ENCODE measurements at places on chromosomes 2 and 18. TPM values are rescaled to one million over a fixed set of nuclear protein-coding genes. Genes with fewer than 3 reads are reported as not detected.

Gene LBX2
- total RNA-seq, result not detected

Gene KANSL1L
- 87.2 TPM for total RNA-seq

GRCh38 chr18:76274468-76275289 is 220.4 kb downstream of the ZNF516 start:
- peak; percentile 19 for DNase-seq

Gene ALPG
- not detected for total RNA-seq

Gene CHRNA1
- not detected for total RNA-seq

- DNase-seq, result no peak
Observed at GRCh38 chr2:159817283-159817682, 19.3 kb upstream of the CD302 start.

- no peak for DNase-seq
Observed at GRCh38 chr2:19369341-19369955, 11.0 kb upstream of the OSR1 start.

DNA sequence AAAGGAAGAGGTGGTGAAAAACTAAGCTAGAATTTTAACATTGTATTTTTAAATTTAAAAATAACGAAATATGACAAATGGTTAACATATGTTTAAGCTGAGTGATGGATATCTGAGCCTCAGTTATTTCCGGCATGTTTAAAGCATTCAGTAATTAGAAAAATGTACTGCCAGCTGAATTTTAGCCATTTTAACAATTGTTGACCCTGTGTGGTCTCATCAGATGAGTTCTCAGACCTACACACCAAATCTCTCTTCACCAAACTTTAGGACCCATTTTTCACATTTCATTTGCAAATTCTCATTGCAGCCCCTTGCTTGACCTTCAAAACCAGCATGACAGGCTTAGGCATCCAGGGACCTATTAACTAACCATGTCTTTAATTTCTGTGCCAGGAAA is 91.5 kb upstream of the RGPD4 start:
- DNase-seq, result no peak

Gene ADCYAP1
- total RNA-seq, result 23.3 TPM

Gene TMEM247
- total RNA-seq, result not detected

Gene RESP18
- 1.1 TPM for total RNA-seq

Gene GPR155
- total RNA-seq, result 13.5 TPM

DNA sequence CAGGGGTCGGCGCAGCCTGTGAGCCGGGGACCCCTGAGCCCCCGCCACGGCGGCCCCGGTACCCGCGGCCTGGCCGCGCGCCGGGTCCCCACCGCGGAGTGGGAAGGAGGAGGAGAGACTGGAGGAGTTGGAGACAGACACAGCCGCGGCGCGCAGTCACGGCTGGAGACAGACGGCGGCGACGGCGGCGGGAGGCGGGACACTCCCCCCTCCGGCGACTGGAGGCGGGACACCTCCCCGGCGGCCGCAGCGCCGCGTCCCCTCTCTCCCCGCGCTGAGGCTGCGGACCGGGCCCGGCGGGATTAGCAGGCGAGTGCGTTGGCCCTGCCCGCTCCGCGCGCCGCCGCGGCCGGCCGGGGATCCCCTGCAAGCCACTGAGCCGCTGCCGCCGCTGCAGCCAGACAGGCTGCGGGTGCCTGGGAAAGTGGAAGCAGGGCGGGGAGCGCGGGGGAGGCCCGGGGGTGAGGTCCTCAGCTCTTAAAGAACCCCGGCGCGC is 1.0 kb upstream of the LDLRAD4 start:
- peak; percentile 46 for DNase-seq

Gene NAT8
- not detected for total RNA-seq

GRCh38 chr2:242075696-242076095 is 206.2 kb downstream of the RTP5 start:
- no peak for DNase-seq

Gene LOXHD1
- 0.18 TPM for total RNA-seq

- DNase-seq, result no peak
Observed at GRCh38 chr2:146837857-146838256, 1007.0 kb upstream of the ACVR2A start.

GRCh38 chr18:36427369-36427768 is 129.9 kb downstream of the FHOD3 start:
- no peak for DNase-seq

- DNase-seq, result no peak
Observed at GRCh38 chr2:96156926-96157648, 11.8 kb upstream of the DUSP2 start.

- no peak for DNase-seq
Observed at GRCh38 chr2:233824373-233824772, 30.0 kb downstream of the HJURP start.

- DNase-seq, result peak; percentile 10
Observed at GRCh38 chr18:908758-909724, 4.4 kb downstream of the ADCYAP1 start.

Data from cerebellum (tissue), 4 donors.